Activated CD4-positive, alpha-beta T cell treated with anti-CD3 and anti-CD28 coated beads for 36 hours (primary cell): ENCODE measurements at places on chromosomes 16 and 17. TPM values are rescaled to one million over a fixed set of nuclear protein-coding genes. Genes with fewer than 3 reads are reported as not detected.

DNA sequence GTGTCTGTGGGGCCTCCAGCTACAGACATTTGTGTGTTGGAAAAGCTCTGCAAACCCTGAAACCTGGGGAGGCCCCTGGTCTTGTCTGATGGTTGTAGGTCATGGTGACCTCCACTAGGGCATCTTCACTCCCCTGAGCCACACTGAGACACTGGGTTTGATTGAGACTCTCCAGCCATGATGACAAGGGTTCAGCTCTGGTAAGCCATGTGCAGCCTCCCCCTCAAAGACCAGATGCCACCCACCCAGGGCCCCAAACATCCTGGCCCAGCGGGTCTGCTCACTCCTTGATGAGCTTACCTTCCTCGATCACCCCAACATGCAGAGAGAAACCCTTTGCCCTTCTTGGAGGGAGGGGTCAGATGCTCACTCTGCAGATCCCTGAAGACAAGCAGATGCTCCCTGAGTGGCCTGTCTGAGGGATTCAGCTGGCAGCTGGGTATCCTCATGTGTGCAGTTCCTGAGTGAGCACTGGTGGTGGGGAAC is 101.6 kb downstream of the METRNL start:
- DNase-seq = no peak

DNA sequence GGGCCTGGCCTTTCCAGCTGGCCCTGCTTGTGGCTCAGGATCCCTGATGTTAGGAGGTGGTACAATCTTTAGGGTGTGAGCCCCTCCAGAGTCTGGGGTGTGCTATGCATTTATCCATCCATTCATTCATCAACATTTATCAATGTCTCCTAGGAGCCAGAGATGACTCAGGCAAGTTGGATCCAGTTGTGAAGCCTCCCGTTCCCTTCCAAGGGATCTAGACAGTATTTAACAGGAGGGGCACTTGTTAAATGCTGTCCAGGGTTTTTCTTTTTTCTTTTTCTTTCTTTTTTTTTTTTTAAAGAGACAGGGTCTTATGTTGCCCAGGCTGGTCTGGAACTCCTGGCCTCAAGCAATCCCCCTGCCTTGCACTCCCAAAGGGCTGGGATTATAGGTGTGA is 42.0 kb upstream of the SMPD3 start:
- no peak for DNase-seq

BBS2 gene
- 23.2 TPM for total RNA-seq

- peak; percentile 35 for DNase-seq
Observed at GRCh38 chr17:58605470-58605869, 86.4 kb downstream of the TEX14 start.

- DNase-seq = no peak
Observed at GRCh38 chr17:47983492-47984223, 12.7 kb downstream of the CDK5RAP3 start.

GRCh38 chr17:17946093-17946492 is 26.1 kb downstream of the TOM1L2 start:
- DNase-seq = no peak

DNA sequence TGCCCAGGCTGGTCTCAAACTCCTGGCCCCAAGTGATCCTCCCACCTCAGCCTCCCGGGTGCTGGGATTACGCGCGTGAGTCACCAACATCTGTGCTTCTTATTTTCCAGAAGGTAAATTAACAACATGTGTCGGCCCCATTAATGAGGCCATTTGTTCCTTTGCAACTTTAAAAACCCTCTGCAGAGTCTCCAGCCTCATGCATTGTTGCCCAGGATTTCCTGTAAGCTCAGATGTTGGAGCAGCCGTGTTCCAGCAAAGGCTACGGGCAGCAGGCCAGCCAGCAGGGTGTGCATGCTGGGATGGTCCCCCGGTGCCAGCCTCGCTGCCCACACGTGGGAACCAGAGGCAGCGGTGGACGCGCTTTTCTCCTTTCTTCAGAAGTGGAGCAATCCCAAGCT is 19.1 kb upstream of the HEXD start:
- DNase-seq = no peak

C16orf54 gene
- total RNA-seq = 21.3 TPM

ANTKMT gene
- total RNA-seq = 13.3 TPM

- DNase-seq = peak; percentile 94
Observed at GRCh38 chr17:5419959-5420653, at the start of gene RPAIN. RPAIN (plus strand) TSS chr17:5420182; CDS start chr17:5420211, 29 bp downstream.

CTRB1 gene
- not detected for total RNA-seq
